ENCODE measurements at places on chromosomes 2 and 18. TPM values are rescaled to one million over a fixed set of nuclear protein-coding genes. Genes with fewer than 3 reads are reported as not detected.

- no peaks in the 10 kb centered on the region for H3K27me3 ChIP-seq
- DNase-seq: no peak
- H3K27ac ChIP-seq: no peak overlapping the region
- H3K4me3 ChIP-seq: no peak overlapping the region
- H3K36me3 ChIP-seq: peaks cover 4% of the 10 kb centered on the region
Observed at GRCh38 chr2:200453142-200453852, 56.6 kb downstream of the KCTD18 start.

GRCh38 chr2:232876161-232876977 is 6.3 kb downstream of the SNORC start:
- no peak for DNase-seq
- peaks cover 10% of the 10 kb centered on the region for H3K4me1 ChIP-seq
- no peak overlapping the region for H3K27ac ChIP-seq
- H3K4me3 ChIP-seq: peak overlapping the region; percentile 87
- peaks cover 20% of the 10 kb centered on the region for H3K27me3 ChIP-seq

GRCh38 chr18:22293417-22293816 is 124.0 kb downstream of the GATA6 start:
- no peaks in the 10 kb centered on the region for H3K36me3 ChIP-seq
- H3K27ac ChIP-seq: no peak overlapping the region
- no peaks in the 10 kb centered on the region for H3K4me1 ChIP-seq
- no peak for DNase-seq

DNA sequence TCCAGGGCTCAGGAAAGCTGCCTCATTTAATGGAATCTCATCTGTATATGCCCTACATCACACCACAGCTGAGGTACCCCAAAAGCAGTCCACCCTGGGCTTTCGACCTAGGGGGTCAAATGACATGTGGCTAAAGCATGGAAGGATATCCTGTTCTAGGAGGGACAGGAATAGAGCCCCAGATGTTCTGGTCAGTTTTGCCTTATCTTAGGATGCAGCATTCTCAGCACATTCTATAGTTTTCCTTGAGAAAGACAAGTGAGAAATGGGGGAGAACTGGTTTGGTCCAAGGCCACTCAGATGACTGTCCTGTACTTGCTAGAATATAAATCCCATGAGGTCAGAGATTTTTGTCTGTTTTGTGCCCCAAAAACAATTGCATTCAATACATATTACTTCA is 688.0 kb upstream of the ZEB2 start:
- H3K27ac ChIP-seq: no peak overlapping the region
- H3K36me3 ChIP-seq: no peaks in the 10 kb centered on the region
- H3K4me3 ChIP-seq: no peak overlapping the region
- no peak for DNase-seq
- H3K4me1 ChIP-seq: no peaks in the 10 kb centered on the region

- no peaks in the 10 kb centered on the region for H3K4me1 ChIP-seq
- no peak for DNase-seq
- no peak overlapping the region for H3K4me3 ChIP-seq
- H3K27me3 ChIP-seq: no peaks in the 10 kb centered on the region
- peaks cover 2% of the 10 kb centered on the region for H3K36me3 ChIP-seq
- no peak overlapping the region for H3K27ac ChIP-seq
Observed at GRCh38 chr2:143870696-143871095, 649.2 kb downstream of the ZEB2 start.

DNA sequence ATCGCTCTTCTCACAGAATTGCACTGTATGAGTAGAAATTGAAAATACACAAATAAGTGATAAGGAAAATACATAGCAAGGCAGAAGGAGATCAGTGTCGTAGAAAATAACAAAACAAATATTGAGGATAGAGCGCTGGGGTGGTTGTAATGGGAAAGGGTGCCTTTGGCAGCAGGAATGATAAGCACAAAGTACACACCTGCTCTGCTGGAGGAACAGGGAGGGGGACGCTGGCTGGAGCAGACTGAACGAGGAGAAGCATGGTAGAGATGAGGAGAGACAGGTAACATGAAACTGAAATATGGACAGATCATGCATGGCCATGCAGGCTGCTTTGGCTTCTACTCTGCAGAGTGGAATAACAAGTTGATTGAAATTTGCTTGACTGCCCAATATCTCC is 181.2 kb upstream of the FSHR start:
- no peaks in the 10 kb centered on the region for H3K4me1 ChIP-seq
- H3K4me3 ChIP-seq: no peak overlapping the region
- H3K36me3 ChIP-seq: no peaks in the 10 kb centered on the region
- H3K27me3 ChIP-seq: no peaks in the 10 kb centered on the region
- no peak for DNase-seq

DNA sequence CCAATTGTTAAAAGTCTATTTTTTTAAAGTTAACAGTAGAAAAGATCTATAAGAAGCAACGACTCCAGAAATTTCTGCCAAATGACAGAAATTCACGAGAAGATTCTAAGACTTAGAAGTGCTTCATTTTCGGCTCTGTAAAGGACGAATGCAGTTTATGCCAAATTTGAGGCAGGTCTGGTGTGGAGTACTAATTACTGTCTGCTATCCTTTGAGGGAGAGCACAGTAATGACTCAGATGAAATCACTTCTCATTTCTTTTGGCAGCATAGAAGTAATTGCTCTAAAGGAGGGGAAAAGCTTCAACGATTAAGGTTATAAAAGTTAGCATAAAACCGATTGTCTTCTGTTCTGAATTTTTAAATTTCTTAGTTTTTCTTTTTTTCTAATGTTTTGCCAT is 11.4 kb downstream of the G6PC2 start:
- DNase-seq: no peak
- H3K4me3 ChIP-seq: peak overlapping the region; percentile 31
- H3K4me1 ChIP-seq: peaks cover 2% of the 10 kb centered on the region
- H3K36me3 ChIP-seq: peaks cover 4% of the 10 kb centered on the region

- DNase-seq: no peak
- H3K27ac ChIP-seq: no peak overlapping the region
- H3K27me3 ChIP-seq: no peaks in the 10 kb centered on the region
- H3K4me1 ChIP-seq: no peaks in the 10 kb centered on the region
- no peak overlapping the region for H3K4me3 ChIP-seq
Observed at GRCh38 chr2:62920070-62920469, 130.6 kb upstream of the OTX1 start.

DNA sequence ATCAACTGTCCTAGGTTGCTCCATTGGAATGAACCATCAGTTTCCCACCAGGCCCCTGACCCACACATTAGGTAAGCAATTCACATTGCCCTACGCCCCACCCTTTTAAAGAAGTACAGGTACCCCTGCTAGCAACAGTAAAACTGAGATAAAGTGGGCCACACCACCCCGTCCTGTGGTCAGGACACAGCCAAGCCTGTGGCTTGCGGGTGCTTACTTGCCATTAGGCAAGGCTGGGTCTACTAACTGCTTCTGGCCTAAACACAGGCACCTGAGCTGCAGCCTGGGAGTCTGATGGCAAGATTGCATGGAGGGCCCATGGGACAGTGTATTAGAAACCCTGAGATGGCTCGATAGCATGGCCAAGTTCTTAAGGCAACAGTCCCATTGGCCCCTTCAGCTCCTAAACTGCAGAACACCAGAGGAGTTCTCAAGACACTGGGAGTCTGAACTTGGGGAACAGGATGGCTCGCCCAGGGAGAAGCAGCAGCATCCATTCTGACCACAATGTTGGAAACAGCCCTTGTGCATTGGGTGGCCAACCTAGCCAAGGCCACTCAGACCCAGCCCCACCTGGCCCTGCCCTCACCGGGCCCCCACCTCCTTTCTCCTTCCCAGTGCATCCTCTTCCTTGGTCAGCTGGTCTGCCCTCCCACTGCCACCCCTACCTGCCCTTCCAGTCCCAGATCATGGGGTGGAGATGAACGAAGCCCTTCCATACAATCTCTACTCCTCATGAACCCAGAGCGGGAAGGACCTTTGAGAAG is 177.1 kb downstream of the TNS1 start:
- no peak overlapping the region for H3K4me3 ChIP-seq
- DNase-seq: no peak
- H3K27ac ChIP-seq: no peak overlapping the region
- H3K36me3 ChIP-seq: no peaks in the 10 kb centered on the region

The GPBAR1 gene
- total RNA-seq: 1.5 TPM

The SALL3 gene
- total RNA-seq: not detected

The CNGA3 gene
- not detected for total RNA-seq

The POTEF gene
- not detected for total RNA-seq

The MOCOS gene
- 0.30 TPM for total RNA-seq

Data from T-helper 17 cell (primary cell).